Sigmoid colon (tissue), 7 donors: ENCODE measurements at places on chromosomes 2 and 18. TPM values are rescaled to one million over a fixed set of nuclear protein-coding genes. Genes with fewer than 3 reads are reported as not detected.
A peak's percentile ranks its signal among the peaks of the same experiment; 100 is the strongest.

DNA sequence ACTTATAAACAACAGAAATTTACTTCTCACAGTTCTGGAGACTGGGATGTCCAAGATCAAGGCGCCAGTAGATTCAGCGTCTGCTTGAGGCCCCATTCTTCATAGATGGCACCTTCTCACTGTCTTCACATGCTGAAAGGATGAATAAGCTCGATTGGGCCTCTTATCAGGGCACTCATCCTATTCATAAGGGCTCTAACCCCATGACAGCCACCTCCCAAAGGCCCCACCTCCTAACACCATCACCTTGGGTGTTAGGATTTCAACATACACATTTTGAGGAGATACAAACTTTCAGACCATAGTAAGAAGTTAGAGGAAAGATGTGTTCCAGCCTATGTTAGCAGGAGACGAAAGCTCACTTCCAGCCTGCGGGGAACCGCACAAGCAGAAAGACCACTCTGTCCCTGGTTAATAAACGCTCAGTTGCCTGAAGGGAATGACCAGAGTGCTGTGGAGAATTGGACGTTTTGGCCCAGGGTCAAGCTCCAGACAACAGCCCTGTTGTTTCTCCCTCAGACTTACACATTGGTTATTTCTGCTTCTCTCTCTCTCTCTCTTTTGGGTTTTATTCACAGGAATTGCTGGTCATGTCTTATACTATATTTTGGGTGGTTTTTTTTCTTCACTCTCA, 90.3 kb downstream of the MAPRE2 start:
- DNase-seq = no peak

GRCh38 chr2:151979694-151980093, 119.2 kb downstream of the CACNB4 start:
- no peak for DNase-seq

GRCh38 chr2:181407171-181407570, 50.0 kb upstream of the ITGA4 start:
- no peak for DNase-seq

DNA sequence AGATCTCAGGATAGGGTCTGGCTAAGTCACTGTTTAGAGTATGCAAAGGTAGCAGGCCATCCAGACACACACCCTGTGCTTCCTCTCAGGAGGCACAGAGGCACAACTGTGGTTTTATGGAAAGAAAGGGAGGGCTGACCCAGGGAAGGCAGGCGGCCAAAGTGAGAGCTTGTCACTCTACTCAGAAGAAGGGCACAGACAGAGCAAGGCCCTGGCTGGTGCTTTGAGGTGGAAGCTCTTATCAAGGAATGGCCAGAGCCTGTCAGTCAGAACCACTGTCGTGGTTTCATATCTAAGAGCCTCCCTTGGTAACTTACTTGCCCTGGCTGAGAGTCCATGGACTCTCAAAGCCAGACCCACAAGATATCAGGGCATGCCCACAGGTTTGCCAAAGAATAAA, 40.7 kb downstream of the SLC9A2 start:
- DNase-seq = no peak

- no peak for DNase-seq
Observed at GRCh38 chr18:7457262-7457661, 109.9 kb upstream of the PTPRM start.

- DNase-seq = no peak
Observed at GRCh38 chr2:150133623-150134022, 353.8 kb downstream of the RND3 start.

GRCh38 chr2:166230024-166230723, 102.4 kb upstream of the SCN1A start:
- DNase-seq = no peak

DNA sequence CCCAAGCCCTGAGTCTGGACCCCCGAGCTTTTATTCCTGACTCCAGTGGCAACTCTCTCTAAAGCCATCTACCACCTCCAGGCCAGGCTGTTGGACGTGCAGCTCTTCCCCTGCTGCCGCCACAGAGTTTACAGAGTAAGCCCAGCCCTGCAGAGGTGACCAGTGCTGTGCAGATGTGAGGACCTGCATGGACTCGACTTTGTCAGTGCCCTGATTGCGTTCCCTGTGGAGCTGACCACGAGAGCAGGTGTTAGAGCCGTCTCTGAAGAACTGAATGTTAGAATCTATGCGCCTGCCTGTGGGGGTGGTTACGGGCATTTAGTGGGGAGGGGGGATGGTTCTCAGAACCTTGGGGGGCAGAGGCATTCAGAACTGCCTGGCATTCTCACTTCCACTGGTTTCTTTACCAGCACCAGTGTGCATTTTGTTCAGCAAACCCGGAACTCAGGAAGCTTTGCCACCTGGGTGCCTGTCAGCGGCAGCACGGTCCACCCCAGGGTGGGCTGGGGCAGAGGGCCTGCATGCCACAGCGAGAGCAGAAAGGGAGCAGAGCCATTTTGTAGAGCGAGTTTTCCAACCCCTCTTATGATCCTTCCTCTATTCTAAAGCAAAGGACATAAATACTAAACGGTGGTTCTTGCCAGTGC, 137.9 kb downstream of the KLHL29 start:
- no peak for DNase-seq

GRCh38 chr2:58967736-58968135, 726.6 kb upstream of the FANCL start:
- DNase-seq = no peak

DNA sequence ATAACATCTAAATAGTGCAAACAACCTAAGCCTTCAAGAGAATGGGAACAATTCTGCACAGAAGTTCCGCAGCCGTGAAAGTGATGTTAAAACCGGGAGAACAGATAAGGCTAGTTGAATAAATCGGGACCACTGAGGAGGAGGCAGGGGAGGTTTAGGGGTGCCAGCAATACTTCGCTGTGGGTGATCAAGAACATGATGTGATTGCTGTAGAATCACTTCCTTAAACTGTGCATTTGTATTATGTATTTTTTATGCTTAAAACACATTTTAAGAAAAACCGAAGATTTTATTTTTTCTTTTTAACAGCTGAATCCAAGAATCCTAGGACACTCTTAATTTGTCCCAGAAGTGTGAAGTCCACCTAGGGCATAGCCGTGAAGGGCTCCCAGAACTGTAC, 33.6 kb downstream of the TTC32 start:
- no peak for DNase-seq

GRCh38 chr2:223989206-223989855, 32.1 kb downstream of the MRPL44 start:
- DNase-seq = no peak

DNA sequence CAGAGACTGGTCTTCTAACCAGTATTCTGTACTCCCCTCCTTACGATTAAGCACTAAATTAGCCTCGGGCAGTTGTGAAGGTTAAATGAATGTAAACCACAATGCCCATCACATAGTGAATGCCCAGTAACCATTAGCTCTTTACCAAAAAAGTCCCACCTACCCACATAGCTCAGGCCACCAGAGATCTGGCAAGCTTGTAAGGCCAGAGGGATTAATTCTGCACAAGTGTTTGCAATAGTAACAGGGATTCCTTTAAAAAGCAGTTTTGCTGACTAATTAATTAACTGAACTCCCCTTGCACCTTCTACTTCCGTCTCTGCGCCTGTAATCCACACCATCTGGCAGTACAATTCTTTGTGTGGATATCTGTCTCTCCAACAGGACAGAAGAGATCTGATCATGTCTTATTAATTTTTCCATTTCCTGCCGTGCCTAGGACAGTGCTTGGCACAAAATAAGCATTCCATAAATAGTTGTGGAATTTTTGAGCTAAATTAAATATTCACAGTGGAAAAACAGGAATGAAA, 36.2 kb upstream of the IGFBP2 start:
- DNase-seq = no peak

DNA sequence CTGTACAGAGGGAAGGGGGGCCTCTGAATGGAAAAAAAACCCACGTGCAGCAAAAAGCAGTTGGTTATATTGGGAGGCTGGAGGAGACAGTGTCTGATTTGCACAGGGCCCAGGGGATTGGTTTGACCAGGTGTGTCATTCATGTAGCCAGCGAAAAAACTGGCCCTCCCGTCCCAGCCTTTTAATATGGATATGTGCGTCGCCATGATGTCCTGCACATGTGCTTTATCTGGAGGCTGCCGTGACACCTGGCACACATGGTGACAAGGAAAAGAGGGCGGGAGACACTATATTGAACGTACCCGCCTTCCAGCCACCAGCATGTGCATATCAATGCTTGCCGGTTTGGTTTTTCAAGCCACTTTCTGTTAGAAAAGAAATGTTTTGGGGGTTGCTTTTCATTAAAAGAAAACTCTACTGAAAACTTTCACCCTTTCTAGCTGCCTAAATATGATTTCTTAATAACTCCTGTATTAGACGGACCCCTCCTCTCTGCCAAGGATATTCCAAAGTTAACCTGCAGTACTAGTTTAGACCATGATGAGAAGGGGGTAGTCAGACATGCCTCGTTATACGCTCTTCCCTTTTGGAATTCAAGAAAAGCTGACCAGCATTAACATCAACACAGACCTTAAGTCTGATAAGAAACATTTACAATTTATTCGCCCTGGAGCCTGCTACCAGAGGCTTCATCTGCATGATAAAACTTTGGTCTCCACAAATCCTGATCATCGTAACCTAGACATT, 16.2 kb downstream of the SLC25A52 start:
- no peak for DNase-seq

GRCh38 chr2:28810384-28811285, at the start of gene SPDYA:
Gene SPDYA, plus strand, starts transcription at chr2:28810834. Its CDS starts 5,181 bp downstream, at chr2:28816015.
- peak; percentile 86 for DNase-seq

DNA sequence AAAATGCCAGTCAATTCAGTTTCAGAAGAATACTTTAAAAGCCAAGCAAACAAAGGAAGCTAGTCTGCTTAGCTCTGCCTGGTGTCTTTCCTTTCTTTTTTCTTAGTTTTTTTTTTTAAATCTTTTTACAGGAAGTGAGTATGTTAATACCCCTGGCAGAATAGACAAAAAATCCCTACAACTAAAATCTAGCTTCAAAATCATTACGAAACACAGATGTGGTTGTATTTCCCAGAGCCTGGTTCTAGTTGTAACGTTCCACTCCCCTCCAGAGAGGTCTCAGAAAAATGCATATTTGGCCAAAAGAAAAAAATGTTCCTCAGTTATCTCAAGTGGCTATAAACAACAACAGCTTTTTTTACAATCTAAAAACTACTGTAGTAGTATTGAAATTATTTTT, 202.1 kb upstream of the RND3 start:
- DNase-seq = no peak

- DNase-seq = no peak
Observed at GRCh38 chr18:7950380-7951136, 383.4 kb downstream of the PTPRM start.

- DNase-seq = peak; percentile 71
Observed at GRCh38 chr2:99140860-99141109, 722 bp upstream of the C2orf15 start.

The TMEM17 gene
- 3.4 TPM for total RNA-seq

The IL1A gene
- not detected for total RNA-seq

The C2orf78 gene
- total RNA-seq = not detected

The IL1RL2 gene
- 0.27 TPM for total RNA-seq

The KCNF1 gene
- total RNA-seq = 1.1 TPM

The MBP gene
- total RNA-seq = 24.6 TPM

The ATP6V1B1 gene
- total RNA-seq = 0.66 TPM

The SERPINB4 gene
- not detected for total RNA-seq

The ALKAL2 gene
- total RNA-seq = 2.7 TPM

The RETREG2 gene
- total RNA-seq = 40.0 TPM

The FKBP1B gene
- 8.0 TPM for total RNA-seq

The BOD1L2 gene
- total RNA-seq = not detected
